Calu3 (cell line): ENCODE measurements at places on chromosomes 11 and 22. TPM values are rescaled to one million over a fixed set of nuclear protein-coding genes. Genes with fewer than 3 reads are reported as not detected.

The MFRP gene
- not detected in 2 replicates for total RNA-seq

The PGA5 gene
- total RNA-seq = not detected in 2 replicates

The TRIM6 gene
- total RNA-seq = 0.80 and 2.8 TPM in 2 replicates

The LINC01488 gene
- not detected in 2 replicates for total RNA-seq

The BIK gene
- total RNA-seq = 37.9 and 43.1 TPM in 2 replicates

The MPST gene
- 60.8 and 73.0 TPM in 2 replicates for total RNA-seq

The SLC25A45 gene
- total RNA-seq = 2.9 and 4.0 TPM in 2 replicates

The TPBGL gene
- total RNA-seq = not detected in 2 replicates

The ATG16L2 gene
- total RNA-seq = 28.7 and 29.1 TPM in 2 replicates

The ZNHIT2 gene
- total RNA-seq = 13.2 and 17.2 TPM in 2 replicates

The OR5B21 gene
- total RNA-seq = not detected in 2 replicates

The AIFM3 gene
- total RNA-seq = 3.1 and 4.2 TPM in 2 replicates

The LIF gene
- 202 and 260 TPM in 2 replicates for total RNA-seq

The PYGM gene
- 1.4 and 1.8 TPM in 2 replicates for total RNA-seq
